ENCODE measurements at places on chromosomes 3 and 15.

- DNase-seq, result no peak
Measured at GRCh38 chr15:65778269-65778668, 13.8 kb downstream of the DENND4A start.

DNA sequence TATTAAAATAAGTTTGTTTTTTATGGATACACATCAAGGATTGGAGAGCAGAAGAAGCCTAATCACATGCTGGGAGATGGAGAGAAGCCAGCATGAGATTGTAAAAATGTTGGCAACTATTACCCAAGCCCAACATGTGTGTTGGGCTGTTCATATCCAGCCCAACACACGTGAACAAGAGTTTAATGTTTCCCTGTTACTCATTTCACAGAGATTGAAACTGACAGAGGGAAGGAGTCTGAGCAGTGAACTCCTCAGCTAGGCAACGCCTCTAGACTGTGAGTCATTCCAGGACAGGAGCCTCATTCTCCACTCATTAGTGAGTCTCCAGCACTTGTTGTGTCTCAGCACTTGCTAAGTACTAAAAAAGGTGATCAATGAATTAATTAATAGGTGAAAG is 43.2 kb upstream of the CMSS1 start:
- no peak for DNase-seq

GRCh38 chr3:108389372-108389771 is 93.0 kb downstream of the HHLA2 start:
- no peak for DNase-seq

- no peak for DNase-seq
Measured at GRCh38 chr3:125461896-125462295, 58.1 kb downstream of the SNX4 start.

GRCh38 chr3:72195895-72196294 is 410.9 kb upstream of the PROK2 start:
- DNase-seq, result no peak

GRCh38 chr3:66303491-66303901 is 82.7 kb downstream of the SLC25A26 start:
- DNase-seq, result no peak

DNA sequence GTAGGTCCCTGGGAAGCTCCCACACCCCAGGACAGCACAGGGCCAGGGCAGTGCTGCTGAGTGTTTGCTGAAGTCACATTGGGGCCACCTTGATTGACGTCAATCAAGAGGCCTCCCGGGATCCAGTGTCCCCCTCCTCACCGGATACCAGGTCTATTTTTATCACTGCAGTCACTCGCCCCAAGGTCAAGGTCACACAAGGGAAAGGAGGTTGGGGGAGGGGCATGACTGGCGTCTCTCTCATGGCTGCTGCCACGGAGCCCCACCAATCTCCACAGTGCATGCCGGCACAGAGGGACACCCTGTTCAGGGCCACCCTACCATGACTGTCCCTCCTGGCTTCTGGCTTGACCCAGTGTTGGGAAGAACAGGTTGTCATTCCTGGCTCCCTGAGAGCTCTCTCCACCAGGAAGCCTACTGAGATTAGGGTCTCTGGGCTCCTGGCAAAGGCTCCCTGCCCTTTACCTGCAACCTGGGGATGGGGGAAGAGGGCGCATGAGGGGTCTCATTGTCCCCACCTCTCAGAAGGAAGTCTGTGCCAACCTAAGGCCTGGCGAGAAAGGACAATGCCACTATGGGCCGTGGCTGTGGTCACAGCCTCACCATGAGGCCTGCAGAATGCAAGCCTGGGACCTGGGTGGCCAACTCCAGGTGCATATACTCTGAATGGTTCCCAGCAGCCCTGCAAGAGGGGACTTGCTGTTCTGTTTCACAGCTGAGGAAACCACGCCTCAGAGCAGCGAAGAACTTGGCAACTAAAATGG is 1.5 kb downstream of the MYL3 start:
- no peak for DNase-seq

GRCh38 chr3:32089476-32089875 is 16.9 kb upstream of the GPD1L start:
- DNase-seq, result no peak

- no peak for DNase-seq
Measured at GRCh38 chr15:28191832-28192231, 92.7 kb upstream of the OCA2 start.

GRCh38 chr3:32249184-32249782 is 10.8 kb downstream of the CMTM8 start:
- DNase-seq, result no peak

DNA sequence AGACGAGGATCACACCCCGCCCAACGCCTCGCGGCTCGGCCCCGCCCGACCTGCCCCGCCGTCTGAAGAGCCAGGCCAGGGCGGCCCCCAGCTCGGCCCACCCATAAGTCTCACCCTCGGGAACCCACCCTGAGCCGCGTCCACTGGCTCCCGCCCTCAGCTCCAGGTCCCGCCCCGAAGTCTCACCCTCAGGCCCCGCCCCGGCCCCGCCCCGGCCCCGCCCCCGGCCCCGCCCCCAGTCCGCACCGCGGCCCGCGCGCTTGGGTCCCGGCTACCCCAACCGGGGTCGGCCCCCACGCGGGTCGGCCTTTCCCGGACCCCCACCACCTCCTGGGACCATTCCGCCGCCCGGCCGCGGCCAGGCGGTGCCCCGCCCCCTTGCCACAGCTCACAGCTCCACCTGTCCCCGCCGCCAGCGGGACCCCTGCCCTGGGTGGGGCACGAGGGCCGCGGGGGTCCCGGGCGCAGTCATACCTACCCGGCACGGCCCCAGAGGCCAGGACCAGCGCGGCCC is 489 bp downstream of the CSPG5 start:
- peak; percentile 13 for DNase-seq

- DNase-seq, result no peak
Measured at GRCh38 chr3:46107682-46108081, 80.4 kb upstream of the XCR1 start.

GRCh38 chr3:128895843-128896697 is 16.6 kb downstream of the ACAD9 start:
- DNase-seq, result no peak

- no peak for DNase-seq
Measured at GRCh38 chr3:127786353-127787070, 35.8 kb downstream of the MGLL start.

DNA sequence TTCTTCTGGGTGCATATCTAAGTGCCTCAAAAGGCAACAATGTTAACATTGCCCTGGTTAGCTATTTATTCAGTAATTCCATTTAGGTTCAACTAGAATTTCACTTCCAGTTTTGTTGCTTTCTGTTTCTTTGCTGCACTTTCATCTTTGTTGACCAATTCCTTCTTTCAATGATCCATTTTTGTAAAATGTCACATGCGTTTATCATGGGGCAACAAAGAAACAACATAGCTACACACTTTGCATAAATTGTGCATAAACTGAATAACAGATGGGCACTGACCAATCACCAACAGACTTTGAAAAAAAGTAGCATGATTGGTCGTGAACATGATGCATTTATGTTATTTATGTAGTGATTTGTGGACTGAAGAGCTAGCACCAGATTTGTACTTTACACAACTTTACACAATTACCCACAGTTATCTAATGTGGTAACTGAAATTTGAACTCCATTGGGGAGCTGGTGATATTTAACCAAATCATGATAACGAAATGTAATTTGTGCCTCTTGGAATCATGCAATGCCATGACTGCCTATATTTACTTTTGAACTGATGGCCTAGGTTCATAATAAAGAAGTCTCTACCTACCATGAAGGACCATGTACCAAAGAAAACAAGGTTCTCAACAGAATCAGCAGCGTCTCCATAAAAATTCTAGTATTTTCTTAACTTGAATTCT is 7.1 kb upstream of the CPOX start:
- no peak for DNase-seq

GRCh38 chr3:135618123-135618522 is 347.4 kb upstream of the PPP2R3A start:
- no peak for DNase-seq

- DNase-seq, result no peak
Measured at GRCh38 chr15:39558421-39558820, 22.5 kb upstream of the THBS1 start.

- peak; percentile 14 for DNase-seq
Measured at GRCh38 chr15:68054628-68055223, 611 bp downstream of the PIAS1 start.

DNA sequence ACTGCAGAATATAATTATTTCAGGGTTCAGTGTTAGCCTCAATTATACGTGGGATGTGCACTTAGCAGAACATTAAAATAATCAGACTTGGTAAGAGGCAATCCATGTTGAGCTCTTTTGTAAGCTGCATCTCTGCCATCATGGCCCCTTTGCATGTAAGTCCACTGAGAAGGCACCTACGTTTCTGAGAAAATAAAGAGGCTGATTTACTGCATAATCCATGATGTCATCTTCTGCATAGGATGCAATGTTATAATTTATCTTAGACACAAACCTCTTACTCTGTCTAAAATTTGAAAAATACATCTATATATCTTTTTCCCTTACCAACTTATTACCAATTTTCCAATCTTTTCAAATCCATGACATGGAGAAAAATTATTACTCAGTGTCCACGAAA is 1294.7 kb downstream of the ZPLD1 start:
- DNase-seq, result no peak

GRCh38 chr3:193872265-193872753 is 263.6 kb upstream of the HES1 start:
- DNase-seq, result no peak

DNA sequence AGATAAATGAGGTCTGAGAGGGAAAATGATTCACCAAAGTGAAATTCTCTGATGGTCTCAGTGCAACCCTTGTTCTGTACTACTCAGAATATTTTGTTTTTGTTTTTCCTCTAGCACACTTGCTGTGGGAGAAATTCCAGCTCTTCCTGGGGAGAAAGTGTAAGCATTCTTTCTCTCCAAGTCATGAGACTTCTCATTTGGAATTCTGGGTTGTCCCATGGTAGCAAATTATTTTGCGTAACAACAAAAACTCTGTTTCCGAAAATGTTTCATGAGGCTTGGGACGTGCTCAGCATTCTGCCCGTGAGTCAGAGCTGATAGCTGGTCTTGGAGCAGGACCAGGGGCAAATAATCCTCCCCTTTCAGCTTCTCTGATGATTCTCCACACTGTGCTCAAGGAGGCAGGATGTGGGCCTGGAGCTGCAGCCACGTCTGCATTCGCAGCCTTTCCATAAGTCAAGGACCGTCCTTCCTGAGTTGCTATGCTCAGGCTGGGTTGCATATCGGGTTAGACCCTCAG is 70.3 kb downstream of the SENP2 start:
- DNase-seq, result no peak

- DNase-seq, result no peak
Measured at GRCh38 chr3:64895991-64896895, 208.4 kb upstream of the ADAMTS9 start.

DNA sequence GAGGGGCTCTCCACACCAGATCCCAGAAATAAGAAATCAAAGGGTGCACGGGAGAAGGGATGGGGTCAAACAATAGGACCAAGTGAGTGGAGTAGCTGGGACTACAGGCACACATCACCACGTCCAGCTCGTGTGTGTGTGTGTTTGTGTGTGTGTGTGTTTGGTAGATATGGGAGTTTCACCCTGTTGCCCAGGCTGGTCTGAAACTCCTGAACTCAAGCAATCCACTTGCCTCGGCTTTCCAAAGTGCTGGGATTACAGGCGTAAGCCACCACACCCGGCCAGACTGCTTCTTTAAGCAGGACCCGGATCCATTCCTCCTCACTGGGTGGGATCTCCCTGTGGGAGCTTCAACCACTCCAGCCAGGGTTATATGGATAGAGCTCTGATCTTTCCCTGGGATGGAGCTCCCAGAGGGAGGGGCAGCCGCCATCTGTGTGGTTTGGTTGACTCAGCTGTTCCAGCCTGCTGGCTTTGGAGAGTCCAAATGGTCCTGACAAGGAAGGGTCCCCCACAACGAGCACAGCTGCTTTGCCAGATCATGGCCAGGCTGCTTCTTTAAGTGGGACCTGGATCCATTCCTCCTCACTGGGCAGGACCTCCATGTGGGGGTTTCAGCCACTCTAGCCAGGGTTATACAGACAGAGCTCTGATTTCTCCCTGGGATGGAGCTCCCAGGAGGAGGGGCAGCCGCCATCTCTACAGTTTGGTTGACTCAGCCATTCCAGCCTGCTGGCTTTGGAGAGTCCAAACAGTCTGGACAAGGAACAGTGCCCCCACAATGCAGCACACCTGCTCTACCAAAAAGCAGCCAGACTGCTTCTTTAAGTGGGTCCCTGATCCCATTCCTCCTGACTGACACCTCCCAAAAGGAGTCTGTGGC is 9.1 kb upstream of the AVEN start:
- DNase-seq, result no peak

GRCh38 chr3:178785961-178786360 is 249.7 kb downstream of the KCNMB2 start:
- DNase-seq, result no peak

DNA sequence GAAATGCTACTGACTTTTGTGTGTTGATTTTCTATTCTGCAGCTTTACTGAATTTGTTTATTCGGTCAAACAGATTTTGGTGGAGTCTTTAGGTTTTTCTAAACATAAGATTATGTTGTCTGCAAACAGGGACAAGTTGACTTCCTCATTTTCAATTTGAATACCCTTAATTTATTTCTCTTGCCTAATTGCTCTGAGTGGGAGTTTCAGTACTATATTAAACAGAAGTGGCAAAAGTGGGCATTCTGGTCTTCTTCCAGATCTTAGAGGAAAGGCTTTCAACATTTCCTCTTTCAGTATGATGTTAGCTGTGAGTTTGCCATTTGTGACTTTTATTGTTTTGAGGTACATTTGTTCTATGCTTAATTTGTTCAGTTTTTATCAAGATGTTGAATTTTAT is 268.5 kb downstream of the WNT5A start:
- DNase-seq, result no peak

DNA sequence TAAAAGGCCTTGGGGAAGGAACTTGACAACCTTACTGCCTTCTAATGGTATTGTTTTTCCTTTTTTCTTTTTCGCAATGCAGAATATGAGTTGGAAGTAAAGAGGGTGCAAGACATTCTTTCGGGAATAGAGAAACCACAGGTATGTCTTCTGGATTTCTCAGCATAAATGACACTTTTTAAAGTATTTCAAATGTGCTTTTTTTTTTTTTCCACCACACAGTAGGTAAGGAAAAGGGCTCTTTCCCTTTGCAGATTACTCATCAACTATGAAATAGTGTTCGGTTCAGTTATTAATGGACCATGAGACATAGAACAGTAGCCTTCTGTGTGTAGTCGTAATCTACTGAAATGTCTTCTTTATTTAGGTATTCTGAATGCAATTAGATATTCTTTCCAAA is 162.4 kb downstream of the GHSR start:
- no peak for DNase-seq

- no peak for DNase-seq
Measured at GRCh38 chr3:38114875-38115644, 21.9 kb downstream of the ACAA1 start.

DNA sequence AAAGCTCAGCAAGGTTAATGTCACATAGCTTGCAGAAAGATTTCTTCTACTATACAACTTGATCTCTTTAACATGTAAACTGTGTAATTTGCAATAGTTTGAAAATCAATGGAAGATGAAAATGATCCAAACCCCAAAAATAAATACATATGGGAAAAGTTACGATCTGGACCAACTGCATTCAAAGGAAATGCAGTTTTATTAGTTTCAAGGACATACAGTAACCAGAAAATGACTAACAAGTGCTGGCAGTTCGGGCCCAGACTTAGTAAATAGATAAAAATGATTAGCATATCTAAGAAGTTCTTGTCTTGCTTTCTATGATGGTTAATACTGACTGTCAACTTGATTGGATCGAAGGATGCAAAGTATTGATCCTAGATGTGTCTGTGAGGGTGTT is 37.3 kb upstream of the LEKR1 start:
- DNase-seq, result no peak

GRCh38 chr3:187823746-187824145 is 78.5 kb upstream of the BCL6 start:
- DNase-seq, result no peak

Data from stimulated activated CD8-positive, alpha-beta memory T cell treated with anti-CD3 and anti-CD28 coated beads, Interleukin-4, amount 100 ng/mL, for 24 hours (primary cell).